ENCODE measurements at places on chromosomes 16 and 17. TPM values are rescaled to one million over a fixed set of nuclear protein-coding genes. Genes with fewer than 3 reads are reported as not detected.

EVI2B gene
- 106 TPM for total RNA-seq

ROGDI gene
- 15.0 TPM for total RNA-seq

USP31 gene
- total RNA-seq: 7.2 TPM

AATK gene
- 1.9 TPM for total RNA-seq

TAC4 gene
- total RNA-seq: not detected

MFSD11 gene
- total RNA-seq: 29.4 TPM

GPRC5B gene
- 2.5 TPM for total RNA-seq

TNS4 gene
- total RNA-seq: 1.7 TPM

METTL2A gene
- 10.3 TPM for total RNA-seq

CCL14 gene
- not detected for total RNA-seq

ZNF652 gene
- total RNA-seq: 53.5 TPM

SOX9 gene
- not detected for total RNA-seq

CSH2 gene
- 4.0 TPM for total RNA-seq

NLRC5 gene
- 578 TPM for total RNA-seq

SPECC1 gene
- 10.3 TPM for total RNA-seq

SLC16A6 gene
- total RNA-seq: 9.8 TPM

CETP gene
- 2.3 TPM for total RNA-seq

WWP2 gene
- 64.9 TPM for total RNA-seq

FBXL19 gene
- 12.6 TPM for total RNA-seq

COX6A2 gene
- not detected for total RNA-seq

HCRT gene
- not detected for total RNA-seq

CD300H gene
- not detected for total RNA-seq

ACSM3 gene
- total RNA-seq: 5.1 TPM

RAMP2 gene
- not detected for total RNA-seq

PHOSPHO1 gene
- not detected for total RNA-seq

DNAAF1 gene
- total RNA-seq: not detected

TUBD1 gene
- 6.3 TPM for total RNA-seq

SPIRE2 gene
- 1.3 TPM for total RNA-seq

TRIM72 gene
- total RNA-seq: 0.08 TPM

HSD17B1 gene
- 0.90 TPM for total RNA-seq

KREMEN2 gene
- not detected for total RNA-seq

TBC1D3C gene
- total RNA-seq: not detected

KRT17 gene
- not detected for total RNA-seq

MEIOB gene
- total RNA-seq: not detected

NLRC3 gene
- total RNA-seq: 71.7 TPM

NOB1 gene
- 32.1 TPM for total RNA-seq

CACNA1H gene
- total RNA-seq: 8.6 TPM

DOC2A gene
- not detected for total RNA-seq

DNAH2 gene
- total RNA-seq: 0.31 TPM

TBC1D3B gene
- 3.6 TPM for total RNA-seq

SUZ12 gene
- total RNA-seq: 28.3 TPM

UNC13D gene
- 164 TPM for total RNA-seq

GPR179 gene
- not detected for total RNA-seq

MILR1 gene
- total RNA-seq: 1.4 TPM

All from T-helper 17 cell (primary cell).